IPS DF 6.9 (cell line): ENCODE measurements at places on chromosomes 4 and X.

- H3K4me3 ChIP-seq, result no peak overlapping the region
- H3K36me3 ChIP-seq, result no peaks in the 10 kb centered on the region
- DNase-seq, result no peak
- H3K27me3 ChIP-seq, result no peaks in the 10 kb centered on the region
- H3K4me1 ChIP-seq, result no peaks in the 10 kb centered on the region
- no peak overlapping the region for H3K27ac ChIP-seq
These were observed 50.1 kb upstream of the ACSL4 start for GRCh38 chrX:109782994-109783700.

GRCh38 chr4:139515531-139515958 is 40.5 kb downstream of the SETD7 start:
- H3K27ac ChIP-seq, result no peak overlapping the region
- H3K4me3 ChIP-seq, result no peak overlapping the region
- H3K36me3 ChIP-seq, result no peaks in the 10 kb centered on the region
- no peaks in the 10 kb centered on the region for H3K4me1 ChIP-seq
- no peaks in the 10 kb centered on the region for H3K27me3 ChIP-seq

DNA sequence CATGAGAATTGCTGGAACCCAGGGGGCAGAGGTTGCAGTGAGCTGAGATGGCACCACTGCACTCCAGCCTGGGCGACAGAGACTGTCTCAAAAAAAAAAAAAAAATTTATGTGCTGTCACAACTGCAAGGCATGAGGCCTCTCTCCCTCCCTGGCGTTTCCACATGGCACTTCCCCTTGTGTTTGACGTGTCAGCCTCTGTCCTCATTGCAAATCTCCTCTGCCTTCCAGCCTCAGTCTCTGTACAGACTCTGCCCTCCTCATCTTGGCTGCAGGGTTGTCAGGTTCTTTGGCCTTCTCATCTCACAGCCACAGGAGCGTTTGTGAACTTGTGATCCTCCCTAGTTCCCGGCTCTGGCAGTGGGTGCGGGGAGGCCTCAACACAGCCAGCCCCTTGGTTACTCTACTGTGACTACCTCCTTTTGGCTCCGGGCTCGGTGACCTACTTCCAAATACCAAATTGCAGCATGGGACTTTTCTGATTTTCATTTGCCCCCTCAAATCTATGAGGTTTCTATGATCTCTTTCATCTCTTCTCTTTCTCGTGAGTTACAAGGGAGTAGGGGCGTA is 250.0 kb downstream of the CBR4 start:
- H3K27ac ChIP-seq, result no peak overlapping the region
- no peaks in the 10 kb centered on the region for H3K27me3 ChIP-seq
- no peaks in the 10 kb centered on the region for H3K4me1 ChIP-seq
- H3K4me3 ChIP-seq, result no peak overlapping the region

GRCh38 chrX:3181846-3182245 is 140.6 kb downstream of the ARSF start:
- H3K36me3 ChIP-seq, result no peaks in the 10 kb centered on the region
- no peak for DNase-seq
- H3K4me3 ChIP-seq, result no peak overlapping the region
- no peaks in the 10 kb centered on the region for H3K27me3 ChIP-seq
- no peak overlapping the region for H3K27ac ChIP-seq
- no peaks in the 10 kb centered on the region for H3K4me1 ChIP-seq

DNA sequence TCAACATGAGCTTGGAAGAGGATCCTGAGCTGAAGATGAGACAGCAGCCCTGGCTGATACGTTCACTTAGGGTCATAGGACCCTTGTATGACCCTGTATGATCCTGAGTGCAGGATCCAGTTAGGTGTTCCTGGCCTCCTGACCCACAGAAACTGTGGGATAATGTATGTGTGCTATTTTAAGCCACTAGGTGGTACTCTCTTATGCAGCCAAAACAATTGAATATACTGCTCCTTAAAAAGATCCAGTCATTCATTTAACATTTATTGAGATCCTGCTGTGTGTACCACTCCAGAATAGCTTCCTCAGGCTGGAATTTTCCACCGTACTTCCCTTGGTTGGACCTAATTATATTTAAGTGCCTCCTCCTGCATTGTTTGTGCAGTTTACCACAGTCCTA is 167.1 kb downstream of the AMELX start:
- no peak for DNase-seq
- H3K4me1 ChIP-seq, result no peaks in the 10 kb centered on the region
- H3K27ac ChIP-seq, result no peak overlapping the region
- no peak overlapping the region for H3K4me3 ChIP-seq
- no peaks in the 10 kb centered on the region for H3K27me3 ChIP-seq

DNA sequence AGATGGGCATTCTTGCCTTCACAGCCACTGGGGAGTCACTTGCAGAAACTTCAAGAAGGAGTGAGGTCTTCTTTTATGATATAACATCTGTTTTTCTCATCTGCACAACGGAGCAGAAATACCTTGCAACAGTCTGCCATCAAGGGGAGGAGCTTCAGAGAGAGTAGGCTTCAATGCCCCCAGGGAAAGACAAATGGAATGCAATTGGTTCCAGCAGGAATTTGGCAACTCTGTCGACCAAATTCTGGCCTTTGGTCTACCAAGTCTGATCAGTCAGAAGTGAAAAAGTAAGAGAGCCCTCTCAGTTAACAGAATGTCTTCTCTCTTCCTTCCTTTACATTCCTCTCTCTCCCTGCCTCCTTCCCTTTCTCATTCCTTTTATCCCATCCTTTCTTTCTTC is 229.3 kb downstream of the IDS start:
- no peak for DNase-seq
- no peaks in the 10 kb centered on the region for H3K27me3 ChIP-seq
- H3K27ac ChIP-seq, result no peak overlapping the region
- H3K4me1 ChIP-seq, result no peaks in the 10 kb centered on the region
- H3K4me3 ChIP-seq, result no peak overlapping the region

DNA sequence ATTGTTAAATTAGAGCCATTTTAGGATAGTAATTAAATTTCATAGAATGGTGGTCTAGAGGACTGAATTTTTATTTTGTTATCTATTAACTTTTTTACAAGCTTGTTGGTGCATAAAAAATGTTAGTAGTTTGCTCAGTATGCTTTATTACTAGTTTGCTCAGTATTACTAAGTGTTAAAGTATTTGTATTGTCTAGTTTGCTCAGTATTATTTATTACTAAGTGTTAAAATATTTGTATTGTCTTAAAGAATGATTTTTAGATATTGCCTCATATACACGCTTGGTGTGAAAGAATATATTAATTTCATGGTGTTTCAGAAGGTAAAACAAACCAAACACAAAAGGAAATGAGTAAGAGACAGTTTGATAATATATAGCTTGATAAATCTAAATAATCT is 268.4 kb upstream of the MAGEB18 start:
- H3K4me1 ChIP-seq, result no peaks in the 10 kb centered on the region
- no peaks in the 10 kb centered on the region for H3K27me3 ChIP-seq
- H3K4me3 ChIP-seq, result no peak overlapping the region
- DNase-seq, result no peak
- no peaks in the 10 kb centered on the region for H3K36me3 ChIP-seq
- no peak overlapping the region for H3K27ac ChIP-seq

- no peaks in the 10 kb centered on the region for H3K36me3 ChIP-seq
- H3K4me3 ChIP-seq, result no peak overlapping the region
- no peak overlapping the region for H3K27ac ChIP-seq
- no peaks in the 10 kb centered on the region for H3K4me1 ChIP-seq
These were observed 179.6 kb upstream of the MXRA5 start for GRCh38 chrX:3526071-3526470.

DNA sequence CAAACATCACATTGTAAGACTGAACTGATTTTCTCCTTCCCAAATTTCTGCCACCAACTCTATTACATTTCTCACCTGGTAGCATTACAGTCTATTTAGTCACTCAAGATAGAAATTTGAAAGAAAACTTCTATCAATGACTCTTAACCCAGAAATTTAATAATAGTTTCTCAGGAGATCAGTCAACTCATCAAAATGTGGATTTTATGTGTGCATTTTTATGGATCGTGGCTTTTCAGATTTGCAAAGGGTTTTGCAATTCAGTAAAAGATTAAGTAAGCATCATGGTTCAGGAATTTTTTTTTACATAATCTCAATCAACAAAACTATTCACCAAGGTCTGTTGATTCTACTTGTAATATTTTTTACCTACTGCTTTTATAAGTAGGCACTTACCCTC is 111.1 kb downstream of the CFAP299 start:
- no peaks in the 10 kb centered on the region for H3K27me3 ChIP-seq
- H3K4me3 ChIP-seq, result no peak overlapping the region
- no peaks in the 10 kb centered on the region for H3K4me1 ChIP-seq
- DNase-seq, result no peak
- H3K36me3 ChIP-seq, result no peaks in the 10 kb centered on the region
- H3K27ac ChIP-seq, result no peak overlapping the region

- no peak overlapping the region for H3K4me3 ChIP-seq
- no peaks in the 10 kb centered on the region for H3K4me1 ChIP-seq
- H3K27ac ChIP-seq, result no peak overlapping the region
- H3K27me3 ChIP-seq, result no peaks in the 10 kb centered on the region
- DNase-seq, result no peak
- no peaks in the 10 kb centered on the region for H3K36me3 ChIP-seq
These were observed 23.7 kb upstream of the NEIL3 start for GRCh38 chr4:177285953-177286352.

DNA sequence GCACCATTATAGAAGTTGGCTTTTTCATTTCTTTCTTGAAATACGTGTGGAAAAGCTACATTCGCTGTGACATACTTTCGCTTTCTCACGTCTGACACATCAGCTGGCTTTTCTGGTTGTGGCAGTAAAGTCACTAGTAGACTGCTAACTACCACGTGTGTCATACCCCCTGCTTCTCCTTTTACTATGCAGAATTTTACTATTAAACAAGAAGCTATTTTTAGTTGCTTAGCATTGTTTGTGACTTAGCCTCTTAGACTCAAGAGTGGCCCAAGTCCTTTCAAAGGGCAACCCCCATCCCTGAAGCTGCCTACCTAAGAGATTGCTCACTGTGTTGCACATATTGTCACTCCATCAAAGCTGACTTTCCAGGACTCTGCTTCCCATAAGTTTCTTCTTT is 2.1 kb upstream of the IL2 start:
- H3K27ac ChIP-seq, result no peak overlapping the region
- no peak overlapping the region for H3K4me3 ChIP-seq
- H3K4me1 ChIP-seq, result no peaks in the 10 kb centered on the region

DNA sequence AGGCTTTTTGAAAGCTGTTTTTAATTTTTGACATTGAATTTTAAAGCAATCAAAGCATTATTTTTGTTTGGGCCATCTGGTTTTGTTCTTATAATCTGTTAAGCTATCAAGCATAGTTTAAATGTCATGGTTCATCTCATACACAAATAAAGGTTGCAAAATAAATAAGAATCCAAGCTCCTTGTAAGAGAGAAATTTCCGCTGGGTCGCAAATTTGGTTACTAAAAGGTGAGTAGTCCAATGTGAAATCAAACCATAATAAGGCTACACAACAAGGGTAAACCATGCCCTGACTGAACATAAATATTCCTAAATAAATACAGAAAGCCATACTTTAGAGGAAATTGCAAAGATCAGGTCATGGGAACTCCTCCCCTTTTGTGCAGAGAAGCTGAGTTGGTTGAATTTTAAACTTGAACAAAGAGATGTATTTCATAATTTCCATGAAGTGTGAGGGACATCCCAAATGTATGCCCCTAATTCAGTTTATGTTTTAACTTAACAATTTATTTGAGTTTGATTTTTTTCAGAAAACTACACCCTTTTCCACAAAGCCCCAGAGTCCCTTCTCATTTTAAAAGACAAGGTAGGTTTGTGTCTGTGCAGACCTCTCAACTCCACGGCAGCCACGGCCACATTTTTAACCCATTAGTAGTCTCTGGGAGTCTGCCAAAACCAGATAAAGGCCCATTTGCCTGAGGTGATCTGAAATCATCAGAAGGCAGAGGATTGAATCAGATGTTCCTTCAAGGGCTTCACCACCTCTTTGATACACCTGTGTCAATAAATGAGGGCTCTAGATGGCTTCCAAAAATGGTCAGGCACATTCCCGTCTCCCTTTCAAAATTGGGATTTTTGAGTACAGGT is 85.2 kb downstream of the PLAC1 start:
- no peak for DNase-seq
- H3K36me3 ChIP-seq, result no peaks in the 10 kb centered on the region
- no peaks in the 10 kb centered on the region for H3K4me1 ChIP-seq
- no peaks in the 10 kb centered on the region for H3K27me3 ChIP-seq

DNA sequence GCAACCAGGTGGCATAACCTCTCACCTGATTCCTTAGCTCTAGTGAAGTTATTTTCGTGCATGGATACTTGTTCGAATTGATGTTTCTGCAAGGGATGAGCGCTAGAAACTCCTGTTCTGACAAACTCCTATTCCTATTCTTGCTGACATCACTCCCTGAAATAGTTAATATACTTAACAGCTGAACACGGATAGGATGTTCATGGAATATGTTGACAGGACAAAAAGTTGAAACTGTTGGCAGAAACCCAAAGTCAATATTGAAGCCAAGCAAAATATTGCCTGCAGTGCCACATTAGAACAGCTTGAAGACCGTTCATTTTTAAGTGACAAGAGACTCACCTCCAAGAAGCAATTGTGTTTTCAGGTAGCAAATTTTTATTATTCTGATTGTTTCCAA is at the start of gene KLKB1:
TSS of gene KLKB1 (plus strand) at position 287 of the 400 bp plus-strand sequence. CDS start 689 bp downstream, outside the sequence.
- H3K4me3 ChIP-seq, result no peak within 1 kb of the TSS
- H3K27me3 ChIP-seq, result no peaks in the 10 kb centered on the region
- H3K36me3 ChIP-seq, result 0 out of 2 replicates have a peak, but pooled peaks cover 2% of the 10 kb centered on the region
- H3K27ac ChIP-seq, result no peak within 1 kb of the TSS
- no peak for DNase-seq

- no peak overlapping the region for H3K27ac ChIP-seq
- no peaks in the 10 kb centered on the region for H3K36me3 ChIP-seq
- H3K4me3 ChIP-seq, result no peak overlapping the region
- H3K27me3 ChIP-seq, result no peaks in the 10 kb centered on the region
These were observed 89.5 kb upstream of the VEGFC start for GRCh38 chr4:176882206-176882605.

DNA sequence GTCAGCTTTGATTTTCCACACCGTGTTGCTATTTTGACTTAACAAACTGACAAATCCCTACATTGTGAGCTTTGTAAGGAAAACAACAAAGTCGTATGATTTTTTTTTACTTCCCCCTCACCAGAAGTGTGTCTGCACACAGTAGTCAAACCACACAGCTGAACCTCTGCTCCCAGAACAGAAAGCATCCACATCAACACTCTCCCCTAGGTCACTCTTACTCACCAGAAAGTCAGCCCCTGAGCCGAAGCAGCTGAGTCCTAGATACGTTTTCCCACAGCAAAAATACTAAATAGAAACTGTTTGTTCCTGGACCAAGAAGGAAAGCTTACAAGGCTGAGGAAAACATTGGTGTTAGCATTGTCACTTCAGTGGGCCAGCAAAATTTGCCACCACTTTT is 305.7 kb downstream of the DHX15 start:
- peaks cover 2% of the 10 kb centered on the region; the same call in 1 of the 2 replicates for H3K4me1 ChIP-seq
- no peak overlapping the region for H3K4me3 ChIP-seq
- no peak overlapping the region for H3K27ac ChIP-seq
- DNase-seq, result no peak
- no peaks in the 10 kb centered on the region for H3K36me3 ChIP-seq
- H3K27me3 ChIP-seq, result no peaks in the 10 kb centered on the region

DNA sequence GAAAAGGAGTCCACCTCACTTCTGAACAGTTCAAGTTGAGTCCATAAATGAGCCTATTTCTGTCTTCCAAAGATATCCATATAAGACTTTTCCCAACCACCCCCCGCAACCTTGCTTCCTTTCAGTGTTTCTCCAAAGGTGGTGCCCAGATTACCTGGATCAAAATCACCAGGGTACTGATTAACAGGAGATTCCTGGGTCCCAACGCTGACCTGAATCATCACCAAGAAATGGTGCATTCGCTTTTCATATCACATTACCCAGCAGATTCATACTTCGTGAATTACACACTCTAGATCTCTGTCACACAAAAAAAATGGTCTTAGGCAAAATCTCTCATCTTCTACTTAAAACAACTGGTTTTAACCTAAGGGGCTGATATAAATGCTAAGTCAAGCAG is 2.1 kb upstream of the GALNT7 start:
- H3K36me3 ChIP-seq, result peaks cover 2% of the 10 kb centered on the region
- no peaks in the 10 kb centered on the region for H3K27me3 ChIP-seq
- no peak for DNase-seq
- H3K4me3 ChIP-seq, result no peak overlapping the region
- H3K4me1 ChIP-seq, result peaks cover 2% of the 10 kb centered on the region; the same call in 1 of the 2 replicates
- H3K27ac ChIP-seq, result no peak overlapping the region
